Retina (tissue), 1 donor: ENCODE measurements at places on chromosomes 5 and 9.

DNA sequence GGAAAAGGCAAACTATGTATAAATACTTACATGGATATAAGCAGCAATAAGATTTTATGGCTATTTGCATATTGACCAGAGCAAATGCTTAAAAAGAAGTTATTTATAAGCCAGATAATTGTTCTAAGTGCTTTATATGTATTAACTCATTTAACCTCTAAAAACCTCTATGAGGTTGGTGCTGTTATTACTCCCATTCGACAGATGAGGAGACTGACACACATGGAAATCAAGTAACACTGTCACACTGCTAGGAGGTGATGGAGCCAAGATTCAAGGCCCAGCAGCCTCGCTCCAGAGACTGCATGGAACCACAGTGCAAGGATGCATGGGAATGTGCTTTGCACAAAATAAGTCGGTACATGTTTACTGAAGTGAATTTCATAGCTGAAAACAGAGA lies 53.7 kb downstream of the C5 start:
- no peak for DNase-seq

DNA sequence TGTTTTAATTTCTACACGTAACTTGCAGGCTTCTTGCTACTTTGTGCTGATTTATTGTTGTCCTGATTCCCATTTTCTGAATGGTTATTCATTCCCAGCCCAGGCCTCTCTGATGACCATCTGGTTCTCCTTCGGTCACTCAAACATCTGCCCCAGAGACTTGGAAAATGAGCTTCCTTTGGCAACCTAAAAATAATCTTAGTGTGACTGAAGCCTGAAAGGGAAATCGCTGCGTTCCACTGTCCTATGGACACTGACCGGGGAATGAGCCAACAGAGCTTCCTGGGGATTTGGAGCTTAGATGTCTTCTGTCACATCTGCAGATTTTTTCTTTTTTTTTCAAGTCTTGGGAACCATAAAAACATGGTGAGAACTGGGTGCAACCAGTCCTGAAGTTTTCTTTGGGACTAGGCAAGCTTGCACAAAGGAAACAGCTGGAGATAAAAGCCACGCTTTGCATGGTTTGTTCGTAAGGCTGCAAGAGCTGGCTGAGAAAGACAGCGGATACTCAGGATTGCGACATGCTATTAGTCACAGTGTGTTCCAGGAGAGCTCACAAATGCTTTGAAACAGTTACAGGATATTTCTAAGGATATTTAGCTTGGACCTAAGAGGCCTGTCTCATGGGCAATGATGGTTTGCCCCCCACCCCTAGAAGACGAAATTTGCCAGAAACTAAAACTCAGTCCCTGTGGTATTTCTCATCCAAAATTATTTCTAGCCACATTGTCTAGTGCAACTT lies 146.2 kb downstream of the GOLPH3 start:
- peak; percentile 32 for DNase-seq

DNA sequence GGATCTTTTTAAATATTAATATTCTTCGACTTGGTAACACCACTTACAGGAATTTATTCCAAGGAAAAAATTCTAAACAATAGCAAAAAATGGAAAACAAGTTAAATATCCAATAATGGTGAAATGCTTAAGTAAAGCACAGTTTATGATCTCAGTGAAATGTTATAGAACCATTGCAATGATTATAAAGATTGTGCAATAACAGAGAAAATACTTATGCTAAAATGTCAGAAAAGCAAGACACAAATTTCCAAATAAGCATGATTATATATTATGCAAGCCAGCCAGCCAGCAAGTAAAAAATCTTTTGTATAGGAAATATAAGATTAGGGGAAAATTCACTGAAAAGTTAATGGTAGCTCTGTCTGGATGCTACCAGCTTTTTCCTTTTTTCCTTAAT lies 102.7 kb upstream of the EFNA5 start:
- DNase-seq = no peak

DNA sequence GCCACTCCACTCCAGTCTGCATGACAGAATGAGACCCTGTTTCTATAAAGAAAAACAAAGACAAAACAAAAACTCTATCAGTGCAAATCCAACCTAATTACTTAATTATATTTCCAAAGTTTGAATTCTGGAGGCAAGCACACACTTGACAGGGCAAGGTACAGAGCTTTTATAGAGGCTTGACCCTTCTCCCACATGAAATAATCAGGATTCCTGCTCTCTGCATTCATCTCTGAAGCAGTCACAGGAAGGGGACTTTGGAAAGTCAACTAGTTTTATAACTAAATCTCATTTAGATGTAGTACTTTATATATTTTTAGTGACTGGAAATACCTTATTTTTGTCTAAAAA lies 91.9 kb upstream of the CHD1 start:
- no peak for DNase-seq

GRCh38 chr5:87526131-87526530 lies 113.4 kb upstream of the CCNH start:
- DNase-seq = no peak

GRCh38 chr9:6414247-6414641 lies 1.2 kb downstream of the UHRF2 start:
- no peak for DNase-seq

DNA sequence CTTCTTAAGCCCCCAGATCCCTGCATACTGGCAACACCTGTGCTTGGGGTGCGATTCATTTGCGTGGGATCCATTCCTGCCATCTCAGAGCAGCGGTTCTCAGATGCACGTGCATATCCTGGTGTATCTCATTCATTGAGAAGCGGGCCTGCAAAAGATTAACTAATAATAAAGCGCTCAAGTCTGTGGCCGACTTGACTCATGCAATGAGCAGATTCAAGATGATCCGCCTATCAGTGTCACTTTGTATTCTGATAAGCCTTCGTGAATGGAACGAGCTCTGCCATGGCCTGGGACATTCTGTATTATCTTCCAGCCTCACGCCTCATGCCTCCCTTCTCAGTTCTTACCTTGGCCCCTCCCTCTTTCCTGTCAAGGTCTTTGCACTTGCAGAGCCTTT lies 22.3 kb downstream of the C1QTNF2 start:
- no peak for DNase-seq

- DNase-seq = no peak
Measured at GRCh38 chr9:69317081-69317480, 7.9 kb upstream of the ENTREP1 start.
